ENCODE measurements at places on chromosomes 5 and 9. TPM values are rescaled to one million over a fixed set of nuclear protein-coding genes. Genes with fewer than 3 reads are reported as not detected.

Gene AP3B1
- total RNA-seq = 14.7 TPM

Gene FCN2
- total RNA-seq = not detected

Gene ACTBL2
- total RNA-seq = 0.16 TPM

Gene TNC
- total RNA-seq = 0.46 TPM

Gene NUTM2G
- total RNA-seq = not detected

Gene CNTNAP3B
- 1.3 TPM for total RNA-seq

All from HT-29 (cell line).